ENCODE measurements at places on chromosomes 7 and 10. TPM values are rescaled to one million over a fixed set of nuclear protein-coding genes. Genes with fewer than 3 reads are reported as not detected.

DNA sequence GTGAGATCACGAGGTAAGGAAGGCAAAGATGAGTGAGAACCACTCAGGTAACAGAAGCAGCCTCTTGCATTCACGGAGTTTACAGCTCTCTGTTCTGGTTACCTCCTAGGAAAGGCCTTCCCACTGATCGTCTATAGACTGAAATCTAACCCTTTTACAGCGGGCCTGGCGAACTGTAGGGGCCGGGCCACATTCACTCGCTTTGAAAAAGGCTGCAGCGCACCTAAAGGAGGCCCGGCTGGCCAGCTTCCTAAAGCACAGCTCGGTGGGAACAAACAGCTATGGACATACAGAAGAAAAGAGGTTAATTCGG, 565 bp downstream of the ATP5MK start:
- no peak for DNase-seq

VAX1 gene
- total RNA-seq = not detected

GRCh38 chr10:117450940-117451339, 75.7 kb upstream of the PDZD8 start:
- DNase-seq = no peak

ELFN1 gene
- total RNA-seq = 0.76 TPM

MRLN gene
- total RNA-seq = 1.4 TPM

Data from pancreas (tissue), 10 donors.